ENCODE measurements at places on chromosomes 12 and 14.

DNA sequence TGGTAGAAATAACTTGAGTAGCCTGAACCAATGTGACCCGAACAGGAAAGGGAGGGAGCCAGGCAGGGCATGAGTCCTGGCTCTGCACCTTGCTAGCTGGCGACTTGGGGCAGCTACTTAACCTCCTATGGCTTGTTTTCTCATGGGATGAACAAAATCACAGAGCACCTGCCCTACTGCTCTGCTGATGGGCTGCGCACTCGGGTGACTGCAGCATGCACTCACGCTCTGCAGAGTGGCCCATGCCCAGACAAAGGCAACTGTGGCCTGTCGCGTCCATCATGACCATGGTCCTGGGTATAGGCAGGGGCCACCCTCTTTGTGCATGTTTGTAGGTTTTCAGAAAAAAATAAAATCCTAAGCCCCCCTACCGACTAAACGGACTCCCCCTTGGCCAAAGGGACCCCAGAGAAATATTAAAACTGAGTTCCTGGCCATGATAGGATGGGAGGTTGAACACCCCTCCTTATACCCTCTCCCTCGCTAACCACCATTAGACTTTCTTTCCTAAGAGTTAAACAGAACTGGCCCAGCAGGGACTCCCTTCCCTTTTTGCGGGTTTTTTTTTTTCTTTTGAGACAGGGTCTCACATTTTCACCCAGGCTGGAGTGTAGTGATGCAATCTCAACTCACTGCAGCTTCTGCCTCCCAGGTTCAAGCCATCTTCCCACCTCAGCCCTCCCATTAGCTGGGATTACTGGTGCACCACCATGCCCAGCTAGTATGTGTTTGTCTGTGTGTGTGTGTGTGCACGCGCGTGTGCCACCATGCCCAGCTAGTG, 32.5 kb downstream of the VWF start:
- no peak for DNase-seq

DNA sequence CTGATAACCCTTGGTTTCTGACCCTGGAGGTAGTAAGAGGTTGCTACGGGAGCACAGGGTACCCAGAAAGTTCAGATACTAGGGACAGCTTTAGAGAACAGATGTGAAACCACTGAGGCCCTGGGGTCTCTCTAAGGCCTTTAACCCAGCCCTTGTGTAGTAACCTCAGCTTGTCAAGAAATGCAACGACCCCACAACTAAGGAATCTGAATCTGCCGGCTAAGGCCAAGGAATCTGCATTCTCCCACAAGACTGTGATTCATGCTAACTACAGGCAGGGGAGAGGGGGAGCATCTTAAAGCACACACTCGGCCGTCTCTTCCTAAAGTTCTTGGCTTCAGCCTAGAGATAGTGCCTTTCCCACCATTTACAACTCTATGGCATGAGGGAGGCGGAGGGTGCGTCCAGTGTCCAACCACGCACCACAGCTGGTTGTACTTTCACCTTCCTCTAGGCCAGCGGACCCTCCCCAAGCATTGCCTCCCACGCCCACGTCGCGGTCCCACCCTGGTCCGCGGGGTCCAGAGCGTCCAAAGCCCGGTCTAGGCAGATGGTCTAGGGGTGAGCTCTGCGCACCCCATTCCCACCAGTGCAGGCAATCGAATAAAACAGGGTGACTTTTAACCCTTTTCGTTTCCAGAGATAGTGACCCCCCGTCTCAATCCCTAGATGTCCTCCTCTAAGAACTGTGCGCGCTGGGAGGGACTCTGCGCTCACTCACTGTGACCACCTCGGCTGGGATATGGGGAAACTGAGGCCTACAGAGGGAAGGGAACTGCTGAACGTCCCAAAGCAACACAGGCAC, 735 bp upstream of the VASH1 start:
- no peak for DNase-seq

DNA sequence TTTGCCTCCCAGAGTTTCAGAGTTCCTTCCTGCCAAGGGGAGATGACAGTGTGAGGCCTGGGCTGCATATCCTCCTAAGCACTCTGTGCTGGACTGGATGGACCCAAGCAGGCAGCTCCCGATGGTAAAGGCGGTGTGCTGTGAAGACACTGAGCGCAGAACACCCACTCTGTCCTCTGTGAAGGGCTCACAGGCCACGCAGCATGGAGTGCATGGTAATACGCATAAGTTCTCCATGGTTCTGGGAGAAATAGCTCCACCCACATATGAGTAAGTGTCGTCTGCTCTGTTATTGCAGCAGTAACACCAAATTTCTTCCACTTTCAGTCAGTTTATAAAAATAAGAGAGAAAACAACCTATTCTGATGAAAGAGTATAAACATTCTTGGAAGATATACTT, 55.8 kb downstream of the TMEM30B start:
- DNase-seq: no peak

- no peak for DNase-seq
These were observed 30.6 kb upstream of the C14orf180 start for GRCh38 chr14:104548802-104549535.

- no peak for DNase-seq
These were observed 1147.6 kb downstream of the AACS start for GRCh38 chr12:126212824-126213223.

GRCh38 chr12:10101648-10102220, 2.9 kb upstream of the CLEC1A start:
- DNase-seq: no peak

DNA sequence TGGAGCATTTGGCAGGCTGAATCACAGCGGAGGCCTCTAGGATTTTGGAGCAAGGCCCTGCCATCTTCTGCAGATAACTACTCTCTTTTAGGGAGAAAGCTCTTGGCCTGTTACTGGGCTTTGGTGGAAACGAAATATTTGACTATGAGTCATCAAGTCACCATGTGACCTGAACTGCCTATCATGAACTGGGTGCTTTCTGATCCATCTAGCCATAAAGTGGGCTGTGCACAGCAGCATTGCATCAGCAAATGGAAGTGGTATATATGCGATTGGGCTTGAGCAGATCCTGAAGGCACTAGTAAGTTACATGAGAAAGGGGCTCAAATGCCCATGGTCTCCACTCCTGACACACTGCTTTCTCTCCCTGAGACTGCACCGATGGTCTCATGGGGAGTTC, 21.1 kb downstream of the GYS2 start:
- DNase-seq: no peak

GRCh38 chr12:58204071-58204470, 262.7 kb downstream of the ATP23 start:
- no peak for DNase-seq

DNA sequence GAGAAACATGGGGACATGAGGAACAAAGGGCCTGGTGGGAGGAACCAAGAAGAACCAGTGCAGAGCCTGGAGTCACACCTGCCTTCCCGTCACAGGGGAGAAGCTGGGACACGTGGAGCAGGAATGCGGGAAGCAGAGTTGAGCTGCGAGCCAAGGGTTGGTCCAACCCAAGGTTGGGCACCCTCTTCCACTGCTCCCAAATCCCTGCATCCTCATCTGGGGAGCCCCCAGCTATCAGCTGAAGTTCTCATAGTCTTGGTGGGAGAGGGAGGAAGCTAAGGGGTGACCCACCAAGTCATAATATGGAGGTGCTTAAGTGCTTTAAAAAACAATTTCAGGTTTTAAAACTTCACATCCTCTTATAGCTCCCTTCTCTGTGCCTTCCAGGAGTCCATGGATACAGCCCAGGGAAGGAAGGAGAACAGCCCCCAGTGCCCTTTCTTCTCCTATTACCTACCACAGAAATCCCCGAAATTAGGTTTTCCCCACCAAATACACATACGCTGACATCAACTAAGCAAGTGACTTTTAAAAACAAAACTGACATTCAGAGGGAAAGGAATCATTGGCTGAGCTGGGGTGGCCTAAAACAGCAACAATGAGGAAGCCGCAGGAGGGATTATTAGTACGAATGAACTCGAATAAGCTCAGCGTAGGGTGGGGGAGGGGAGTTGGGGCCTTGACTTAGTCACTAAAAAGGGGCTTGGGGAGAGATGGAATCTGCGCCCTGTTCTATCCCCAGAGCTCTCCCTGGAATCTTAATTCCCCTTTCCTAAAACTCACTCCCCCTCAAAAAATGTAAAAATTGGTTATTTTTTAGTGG, 4.5 kb downstream of the MYL6 start:
- no peak for DNase-seq

- DNase-seq: no peak
These were observed 34.8 kb upstream of the RCOR1 start for GRCh38 chr14:102557434-102558226.

- DNase-seq: no peak
These were observed 63.2 kb upstream of the SFSWAP start for GRCh38 chr12:131647667-131648066.

DNA sequence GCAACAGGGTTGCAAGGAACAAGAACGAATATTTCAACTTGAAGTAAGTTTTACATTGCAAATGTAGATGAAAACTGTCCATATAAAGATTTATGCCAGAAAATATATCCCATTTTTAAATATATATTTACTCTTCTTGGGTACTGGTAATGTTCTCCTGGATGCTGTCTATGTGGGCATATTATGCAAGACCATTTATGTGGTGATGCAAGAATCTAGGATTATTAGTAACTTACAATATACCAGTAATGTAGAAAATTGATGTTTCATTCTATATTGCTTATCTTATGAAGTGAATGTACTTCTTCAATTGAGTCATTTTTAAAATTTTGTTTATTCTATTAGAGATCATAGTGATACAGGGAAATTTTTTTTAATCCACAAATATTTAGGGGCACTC, 25.1 kb downstream of the FGFR1OP2 start:
- no peak for DNase-seq

- DNase-seq: no peak
These were observed 447.4 kb downstream of the SLC16A7 start for GRCh38 chr12:60043236-60043635.

- DNase-seq: no peak
These were observed 48.7 kb downstream of the CCDC88C start for GRCh38 chr14:91368776-91369416.

Measured in activated CD4-positive, CD25-positive, alpha-beta regulatory T cell (primary cell).